ENCODE measurements at places on chromosomes 11 and 22. TPM values are rescaled to one million over a fixed set of nuclear protein-coding genes. Genes with fewer than 3 reads are reported as not detected.

DNA sequence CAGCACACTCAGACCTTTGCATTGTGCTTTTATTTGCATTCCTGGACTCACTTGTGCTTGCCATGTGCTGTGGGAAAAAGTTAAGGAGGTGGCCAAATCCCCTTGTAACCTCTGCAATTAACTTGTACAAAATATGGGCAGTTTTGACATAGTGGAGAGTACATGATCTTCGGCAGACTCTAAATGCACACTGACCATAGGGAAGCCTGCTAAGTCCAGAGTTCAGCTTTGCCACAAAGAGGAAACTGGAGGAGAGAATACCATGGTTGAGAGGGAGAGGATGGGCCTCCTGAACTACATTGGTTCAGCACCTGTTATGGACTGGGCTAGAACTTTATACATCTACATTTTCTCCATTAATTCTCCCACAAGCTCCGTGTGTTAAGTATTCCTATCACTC lies 37.6 kb upstream of the CEP295 start:
- H3K27me3 ChIP-seq: peaks cover 25% of the 10 kb centered on the region
- H3K27ac ChIP-seq: no peak overlapping the region
- peaks cover 6% of the 10 kb centered on the region for H3K4me1 ChIP-seq
- DNase-seq: no peak
- no peak overlapping the region for H3K4me3 ChIP-seq
- H3K36me3 ChIP-seq: no peaks in the 10 kb centered on the region

DNA sequence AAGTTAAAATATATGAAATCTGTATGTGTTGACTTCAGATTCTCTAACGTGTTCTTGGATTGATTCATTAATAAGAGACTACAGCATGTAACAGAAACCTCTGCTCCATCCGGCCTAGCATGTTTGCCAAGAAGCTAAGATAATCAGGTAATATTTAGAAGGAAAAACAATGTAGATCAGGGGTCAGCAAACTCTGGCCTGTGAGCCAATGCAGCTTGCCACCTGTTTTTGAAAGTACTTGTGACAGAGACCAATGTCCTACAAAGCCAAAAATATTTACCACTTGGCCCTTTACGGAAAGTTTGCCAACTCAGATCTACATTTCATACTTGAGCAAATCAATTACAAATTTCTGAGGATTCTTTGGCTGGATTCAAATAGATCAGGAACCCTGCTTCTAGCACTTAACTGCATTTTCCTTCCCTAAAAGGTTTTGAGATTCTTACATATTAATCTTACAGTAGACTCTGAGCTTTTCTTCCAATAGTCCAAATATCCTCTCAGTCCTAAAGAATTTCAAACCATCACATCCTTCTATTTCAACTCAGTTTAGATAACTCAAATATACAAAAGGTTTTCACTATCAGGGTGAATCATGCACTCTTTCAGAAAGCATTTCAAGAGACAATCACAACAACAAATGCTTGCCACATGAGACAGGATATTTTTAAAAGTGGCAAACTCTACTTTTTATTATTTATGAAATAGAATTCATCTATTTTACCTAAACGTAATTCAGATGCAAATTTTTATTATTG lies 29.5 kb downstream of the APOL5 start:
- H3K4me3 ChIP-seq: no peak overlapping the region
- no peak for DNase-seq
- no peak overlapping the region for H3K27ac ChIP-seq
- peaks cover 13% of the 10 kb centered on the region for H3K27me3 ChIP-seq
- no peaks in the 10 kb centered on the region for H3K4me1 ChIP-seq

- H3K27me3 ChIP-seq: peaks cover 2% of the 10 kb centered on the region
- no peaks in the 10 kb centered on the region for H3K4me1 ChIP-seq
- no peak overlapping the region for H3K27ac ChIP-seq
- no peak for DNase-seq
- no peaks in the 10 kb centered on the region for H3K36me3 ChIP-seq
- H3K4me3 ChIP-seq: no peak overlapping the region
These were observed 497.5 kb downstream of the SOX6 start for GRCh38 chr11:15858881-15859280.

DNA sequence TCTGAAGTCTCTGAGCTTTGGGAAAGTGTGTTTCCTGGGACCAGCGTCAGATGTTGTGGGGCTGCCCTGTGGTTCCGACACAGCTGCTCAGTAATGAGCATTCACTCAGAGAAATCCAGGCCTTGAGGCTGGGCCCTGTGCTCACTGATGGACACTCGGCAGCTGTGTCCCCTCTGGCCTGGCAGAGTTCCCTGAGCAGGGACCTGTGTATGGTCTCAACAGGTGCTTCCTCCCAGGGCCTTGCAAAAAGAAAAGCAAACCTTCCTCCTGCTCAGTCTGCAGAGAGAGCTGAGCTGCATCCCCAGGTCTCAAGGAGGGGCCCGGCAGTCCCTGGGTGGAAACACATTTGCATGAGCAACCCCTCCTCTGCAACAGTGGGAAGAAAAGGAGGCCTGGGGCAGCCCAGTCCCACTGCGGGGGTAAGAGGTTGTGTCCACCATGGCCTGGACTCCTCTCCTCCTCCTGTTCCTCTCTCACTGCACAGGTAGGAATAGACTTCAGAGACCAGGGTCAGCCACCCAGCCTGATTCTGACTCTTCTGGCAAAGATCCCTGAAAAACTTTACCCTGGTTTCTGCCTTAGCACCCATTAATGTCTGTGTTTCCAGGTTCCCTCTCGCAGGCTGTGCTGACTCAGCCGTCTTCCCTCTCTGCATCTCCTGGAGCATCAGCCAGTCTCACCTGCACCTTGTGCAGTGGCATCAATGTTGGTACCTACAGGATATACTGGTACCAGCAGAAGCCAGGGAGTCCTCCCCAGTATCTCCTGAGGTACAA lies 131.2 kb downstream of the VPREB1 start:
- H3K4me1 ChIP-seq: no peaks in the 10 kb centered on the region
- no peaks in the 10 kb centered on the region for H3K36me3 ChIP-seq
- no peak overlapping the region for H3K4me3 ChIP-seq
- H3K27ac ChIP-seq: no peak overlapping the region

- peaks cover 4% of the 10 kb centered on the region for H3K27me3 ChIP-seq
- no peak overlapping the region for H3K27ac ChIP-seq
- DNase-seq: no peak
- H3K36me3 ChIP-seq: no peaks in the 10 kb centered on the region
- no peak overlapping the region for H3K4me3 ChIP-seq
These were observed 14.6 kb downstream of the NAV2 start for GRCh38 chr11:19727246-19727645.

GRCh38 chr11:47593934-47594855 lies at the start of gene C1QTNF4:
TSS of gene C1QTNF4 (minus strand) at chr11:47594411. CDS start at chr11:47590810, 3,601 bp downstream.
- no peaks in the 10 kb centered on the region for H3K36me3 ChIP-seq
- H3K27me3 ChIP-seq: peaks cover 44% of the 10 kb centered on the region
- H3K27ac ChIP-seq: no peak within 1 kb of the TSS
- H3K4me1 ChIP-seq: peaks cover 13% of the 10 kb centered on the region
- peak within 1 kb of the TSS; percentile 37 for H3K4me3 ChIP-seq
- DNase-seq: peak; percentile 32

DNA sequence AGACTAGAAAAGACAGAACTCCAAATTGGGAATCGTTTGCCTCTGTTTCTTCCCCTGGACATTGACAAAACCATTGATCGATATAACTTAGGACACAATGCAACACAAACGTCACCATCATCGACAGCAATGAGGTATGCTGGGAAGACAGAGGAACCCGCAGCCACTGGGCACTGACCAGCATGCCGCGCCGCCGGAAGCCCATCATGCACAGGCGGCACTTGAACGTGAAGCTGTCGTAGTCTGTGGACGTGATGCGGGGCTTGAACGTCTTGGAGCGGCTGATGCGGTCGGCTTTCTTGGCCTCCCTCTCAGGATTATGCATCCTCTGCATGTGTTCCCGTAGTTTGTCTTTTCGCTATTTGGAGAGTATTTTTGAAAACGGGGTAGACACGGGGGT lies 23.0 kb upstream of the NFRKB start:
- peaks cover 11% of the 10 kb centered on the region for H3K36me3 ChIP-seq
- DNase-seq: no peak
- H3K27me3 ChIP-seq: no peaks in the 10 kb centered on the region

DNA sequence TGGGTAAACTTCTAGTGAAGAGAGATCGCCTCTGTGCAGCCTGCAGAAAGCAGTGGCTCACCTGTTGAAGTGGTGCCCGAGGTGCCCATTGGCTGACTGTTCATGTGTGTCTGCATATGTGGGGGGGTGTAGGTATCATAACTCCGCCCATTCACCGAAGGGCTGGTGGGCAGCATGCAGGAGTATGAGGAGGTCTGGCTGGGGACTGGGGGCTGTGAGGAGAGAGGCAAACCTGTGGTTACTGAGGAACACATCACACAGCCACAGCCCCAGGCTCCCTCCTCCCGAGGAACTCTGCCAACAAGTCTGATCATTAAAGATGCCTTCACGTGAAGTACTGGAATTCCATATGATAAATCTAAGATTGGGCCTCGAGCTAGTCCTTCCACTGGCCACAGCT lies 20.5 kb downstream of the PAX6 start:
- H3K27me3 ChIP-seq: peaks cover 25% of the 10 kb centered on the region
- DNase-seq: no peak
- no peak overlapping the region for H3K27ac ChIP-seq
- no peaks in the 10 kb centered on the region for H3K4me1 ChIP-seq
- no peaks in the 10 kb centered on the region for H3K36me3 ChIP-seq
- no peak overlapping the region for H3K4me3 ChIP-seq

LRRC10B gene
- not detected for total RNA-seq

Measured in activated naive CD8-positive, alpha-beta T cell treated with anti-CD3 and anti-CD28 coated beads, Interleukin-2, amount 10 ng/mL, durations not matched to agents 7 days and 5 days (primary cell).